NCI-H1694 treated with DMSO at 0.1 percent for 48 hours (cell line): ENCODE measurements at places on chromosomes 7 and 10.

DNA sequence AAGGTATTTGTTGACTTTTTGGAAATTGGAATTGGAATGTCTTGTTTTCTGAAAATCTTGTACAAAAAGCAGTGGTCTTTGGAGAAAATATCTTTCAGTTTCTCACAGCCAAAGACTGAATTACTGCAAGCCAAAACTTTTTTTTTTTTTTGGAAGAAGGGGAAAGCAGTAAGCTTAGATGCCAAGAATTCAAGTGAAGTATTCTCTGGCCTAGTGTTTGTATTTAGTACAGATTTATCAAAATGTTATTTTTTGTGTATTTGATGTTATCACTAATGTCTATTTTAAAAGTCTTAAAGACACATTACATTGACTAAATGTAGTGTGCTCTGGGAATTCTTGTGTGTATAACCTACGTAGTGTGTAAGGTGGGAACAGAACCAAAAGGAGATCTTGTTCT is 6.2 kb downstream of the TET1 start:
- DNase-seq = no peak

- no peak for DNase-seq
Measured at GRCh38 chr7:48708635-48709034, 215.7 kb upstream of the CDC14C start.

- DNase-seq = no peak
Measured at GRCh38 chr10:63005246-63005645, 127.9 kb upstream of the NRBF2 start.

DNA sequence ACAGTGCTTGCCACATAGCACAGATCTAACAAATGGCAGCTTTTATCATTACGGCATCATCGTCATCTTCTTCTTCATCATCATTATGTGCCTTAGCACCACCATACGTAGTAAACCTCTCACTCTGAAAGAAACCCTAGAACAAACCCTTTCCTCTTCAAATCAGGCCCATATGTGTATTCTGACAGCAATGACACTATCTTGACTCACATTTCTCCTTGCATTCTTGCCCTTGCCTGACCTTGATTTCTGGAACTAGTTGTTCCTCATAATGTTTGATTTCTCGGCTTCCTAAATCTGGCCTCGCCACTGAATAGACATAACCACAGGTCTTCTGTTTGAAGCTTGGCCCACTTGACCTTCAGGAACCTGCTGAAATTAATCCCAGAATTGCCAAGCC is 115.3 kb downstream of the DGKI start:
- no peak for DNase-seq

DNA sequence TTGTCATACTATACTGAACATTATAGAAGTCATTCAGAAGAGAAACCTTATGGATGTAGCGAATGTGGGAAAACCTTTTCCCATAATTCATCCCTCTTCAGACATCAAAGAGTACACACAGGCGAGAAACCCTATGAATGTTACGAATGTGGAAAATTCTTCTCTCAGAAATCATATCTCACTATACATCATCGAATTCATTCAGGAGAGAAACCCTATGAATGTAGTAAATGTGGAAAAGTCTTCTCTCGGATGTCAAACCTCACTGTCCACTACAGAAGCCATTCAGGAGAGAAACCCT is 19.4 kb downstream of the RBAK start:
- no peak for DNase-seq

DNA sequence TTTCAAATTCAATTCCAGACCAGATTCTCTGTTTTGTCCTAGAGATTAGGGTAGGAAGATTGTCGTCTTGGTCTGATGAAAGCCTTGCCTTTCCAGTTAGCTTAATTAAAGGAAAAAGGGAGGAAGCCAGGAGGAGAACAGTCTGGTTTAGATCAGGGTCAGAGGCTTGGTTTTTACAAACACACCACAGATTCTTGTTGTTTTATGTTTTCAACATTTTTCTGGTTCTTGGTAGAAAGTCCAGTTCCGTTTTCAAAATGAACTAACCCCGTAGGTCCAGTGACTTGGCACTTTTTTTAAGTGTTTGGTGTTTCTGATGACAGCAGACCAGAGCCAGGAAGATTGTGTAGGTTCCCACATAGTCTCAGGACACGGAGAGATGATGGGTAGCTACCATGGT is 167.1 kb upstream of the INHBA start:
- no peak for DNase-seq

- no peak for DNase-seq
Measured at GRCh38 chr10:30734901-30735300, 105.3 kb upstream of the LYZL2 start.

DNA sequence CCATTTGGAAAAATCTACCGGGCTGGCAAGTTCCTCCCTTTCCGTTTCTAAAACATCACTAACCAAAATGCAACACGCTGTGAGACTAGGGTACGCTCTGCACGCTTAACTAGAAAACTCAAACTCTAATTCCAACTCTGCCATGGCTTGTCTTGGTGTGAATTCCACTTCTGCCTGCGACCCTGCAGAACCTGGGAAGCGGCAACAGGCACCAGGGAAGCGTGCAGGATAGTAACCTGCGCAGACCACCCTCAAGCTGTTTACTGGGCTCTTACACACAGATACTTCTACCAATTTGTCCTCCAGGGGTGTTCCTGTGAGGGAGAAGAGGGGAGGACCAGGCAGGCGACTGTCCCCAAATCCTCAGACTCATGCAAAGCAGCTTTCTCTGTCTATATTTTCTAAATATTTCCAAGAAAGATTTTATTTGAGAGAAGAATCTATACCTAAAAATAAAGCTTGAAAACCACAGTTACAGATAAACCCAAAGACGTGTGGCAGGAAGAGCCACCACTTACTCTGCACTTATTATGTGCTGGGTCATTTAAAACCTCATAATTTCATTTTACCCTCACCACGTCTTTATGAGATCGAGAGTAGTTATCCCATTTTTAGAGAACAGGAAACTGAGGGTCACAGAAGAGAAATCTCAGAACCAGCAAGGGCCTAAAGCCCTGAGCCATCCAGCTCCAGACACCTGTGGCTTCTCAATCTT is 52.9 kb downstream of the CPXM2 start:
- no peak for DNase-seq

- DNase-seq = no peak
Measured at GRCh38 chr7:30896783-30897637, 14.6 kb upstream of the AQP1 start.

- DNase-seq = peak; percentile 88
Measured at GRCh38 chr7:141685285-141686023, 16.5 kb downstream of the DENND11 start.

DNA sequence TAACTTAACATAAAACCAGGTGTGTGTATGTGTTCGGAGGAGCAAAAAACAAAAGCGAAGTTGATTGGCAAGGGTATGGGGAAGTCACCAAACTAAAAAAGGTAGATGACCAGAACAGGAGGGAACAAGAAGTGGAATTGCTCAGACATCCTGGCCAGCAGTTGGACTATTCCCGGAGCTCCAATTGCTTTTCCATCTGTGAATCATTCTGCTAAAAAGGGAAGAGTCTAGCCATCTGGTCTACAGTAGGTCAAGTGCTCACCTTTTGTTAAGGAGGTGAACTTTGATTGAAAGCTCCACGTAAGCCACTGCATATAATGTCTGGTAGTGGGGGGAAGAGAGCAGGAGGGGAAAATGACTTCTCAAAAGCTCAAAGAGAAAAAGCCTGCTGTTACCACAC is 50.0 kb upstream of the BET1 start:
- no peak for DNase-seq

DNA sequence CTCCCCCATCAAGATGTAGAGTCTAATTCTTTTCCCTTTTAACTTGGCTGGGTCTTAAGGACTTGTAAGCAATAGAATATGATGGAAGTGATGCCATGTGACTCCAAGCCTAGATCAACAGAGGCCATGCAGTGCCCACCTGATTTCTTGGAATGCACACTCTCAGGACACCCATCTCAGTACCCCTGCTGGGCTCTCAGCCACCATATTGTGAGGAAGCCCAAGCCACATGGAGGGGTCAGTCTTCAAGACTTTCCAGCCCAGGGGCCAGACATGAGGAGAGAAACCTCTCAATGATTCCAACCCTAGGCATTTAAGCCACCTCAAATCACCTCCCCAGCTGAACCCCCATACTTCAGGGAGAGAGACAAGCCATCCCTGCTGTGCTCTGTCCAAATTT is 62.2 kb upstream of the CARD11 start:
- DNase-seq = no peak

DNA sequence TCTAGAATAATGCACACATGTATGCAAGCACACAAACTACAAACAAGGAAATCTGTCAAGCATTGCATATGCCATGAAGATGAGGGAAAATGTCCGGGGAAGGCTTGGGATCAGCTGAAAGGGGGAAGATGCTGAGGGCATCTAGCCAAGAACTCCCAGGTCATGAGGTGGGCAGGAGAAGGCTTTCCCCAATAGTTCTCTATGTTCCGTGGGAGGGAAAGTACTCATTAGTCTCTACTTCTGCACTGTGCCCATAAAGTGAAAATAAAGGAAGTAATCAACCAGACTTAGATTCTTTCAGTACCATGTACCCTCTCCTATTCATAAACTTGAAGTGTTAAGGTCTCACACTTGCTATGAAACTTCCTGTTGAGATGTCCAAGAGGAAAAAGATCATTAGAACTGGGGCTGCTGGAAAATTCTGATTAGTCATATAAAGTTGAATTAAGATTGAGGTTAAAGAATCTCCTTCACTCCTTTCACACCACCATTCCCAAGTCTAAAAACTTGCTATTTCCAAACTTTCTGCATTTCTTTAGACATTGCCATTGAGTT is 17.1 kb upstream of the LIPF start:
- no peak for DNase-seq

GRCh38 chr10:100204370-100204769 is 18.5 kb upstream of the ERLIN1 start:
- DNase-seq = no peak

DNA sequence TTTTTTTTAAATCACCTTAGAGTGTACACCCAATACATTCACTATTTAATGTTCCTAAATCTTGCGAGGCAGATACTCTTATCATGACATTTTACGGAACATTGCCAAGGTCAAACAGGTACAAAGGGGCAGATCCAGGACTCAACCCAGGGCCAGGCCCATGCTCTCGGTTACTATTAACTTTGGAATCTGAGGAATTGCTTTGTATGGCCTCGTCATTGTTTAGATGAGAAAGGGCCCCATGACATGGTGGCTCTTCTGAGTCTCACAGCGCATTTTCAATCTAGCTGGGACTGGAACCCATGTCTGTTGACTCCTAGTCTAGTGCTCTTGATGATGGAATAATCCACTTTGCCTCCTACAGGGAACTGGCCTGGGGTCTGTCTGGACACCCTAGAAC is 59.1 kb downstream of the GATA3 start:
- no peak for DNase-seq

- no peak for DNase-seq
Measured at GRCh38 chr10:9833942-9834341, 1183.7 kb upstream of the CELF2 start.

DNA sequence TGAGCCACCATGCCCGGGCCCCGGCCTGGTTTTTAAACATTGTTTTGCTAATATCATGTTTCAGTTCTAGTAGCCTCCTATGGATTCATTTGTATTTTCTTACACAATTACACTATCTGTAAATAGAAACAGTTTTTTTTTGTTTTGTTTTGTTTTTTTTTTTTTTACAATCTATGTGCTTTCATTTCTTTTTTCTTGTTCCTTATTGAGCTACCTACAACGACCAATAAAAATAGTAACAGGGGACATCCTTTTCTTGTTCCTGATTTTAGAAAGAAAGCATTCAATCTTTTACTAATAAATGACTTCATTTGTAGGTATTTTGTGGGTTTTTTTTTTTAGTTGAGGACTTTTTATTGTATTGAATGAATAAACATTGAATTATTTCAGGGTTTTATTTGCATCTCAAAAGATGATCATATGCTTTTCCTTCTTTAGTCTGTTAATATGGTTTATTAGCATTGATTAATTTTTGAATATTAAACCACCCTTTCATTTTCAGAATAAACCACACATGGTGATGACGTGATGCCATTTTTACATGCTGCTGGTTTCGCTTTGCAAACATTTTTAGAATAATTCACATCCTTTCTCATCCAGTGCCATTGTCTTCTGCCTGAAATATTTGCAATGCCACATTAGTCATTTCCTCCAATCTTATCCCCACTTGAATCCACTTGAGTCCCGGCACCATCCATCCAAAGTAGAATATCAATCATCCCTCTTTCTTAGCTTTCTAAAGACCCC is 18.1 kb upstream of the AKR1E2 start:
- no peak for DNase-seq

DNA sequence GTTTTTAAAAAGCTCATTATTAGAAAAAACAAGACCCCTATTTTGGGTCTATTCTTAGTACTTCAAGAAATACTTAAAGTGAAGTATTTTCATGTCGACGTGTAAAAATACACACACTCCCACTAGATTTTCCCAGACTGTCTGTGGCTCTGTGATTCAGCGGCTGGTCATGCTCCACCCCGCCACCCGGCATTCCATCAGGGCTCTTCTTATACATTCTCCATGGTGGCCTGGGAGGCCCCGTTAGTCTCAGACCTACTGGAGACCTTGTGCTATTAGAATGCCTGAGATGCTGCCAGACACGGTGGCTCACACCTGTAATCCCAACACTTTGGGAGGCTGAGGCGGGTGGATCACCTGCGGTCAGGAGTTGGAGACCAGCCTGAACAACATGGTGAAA is 13.1 kb downstream of the TECPR1 start:
- no peak for DNase-seq

DNA sequence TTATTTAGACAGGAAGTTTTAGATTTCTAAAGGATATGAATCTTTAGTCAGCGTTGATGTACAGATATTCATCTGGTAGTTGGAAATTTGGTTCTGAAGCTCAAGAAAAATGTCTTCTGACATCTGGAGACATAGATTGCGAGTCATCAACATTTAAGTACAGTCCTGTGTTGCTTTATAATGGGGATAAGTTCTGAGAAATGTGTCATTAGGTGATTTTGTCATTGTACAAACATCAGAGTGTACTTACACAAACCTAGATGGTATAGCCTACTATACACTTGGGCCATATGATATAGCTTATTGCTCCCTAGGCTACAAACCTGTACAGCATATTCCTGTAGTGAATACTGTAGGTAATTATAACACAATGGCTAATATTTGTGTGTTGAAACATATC is 49.6 kb upstream of the UBN2 start:
- no peak for DNase-seq

DNA sequence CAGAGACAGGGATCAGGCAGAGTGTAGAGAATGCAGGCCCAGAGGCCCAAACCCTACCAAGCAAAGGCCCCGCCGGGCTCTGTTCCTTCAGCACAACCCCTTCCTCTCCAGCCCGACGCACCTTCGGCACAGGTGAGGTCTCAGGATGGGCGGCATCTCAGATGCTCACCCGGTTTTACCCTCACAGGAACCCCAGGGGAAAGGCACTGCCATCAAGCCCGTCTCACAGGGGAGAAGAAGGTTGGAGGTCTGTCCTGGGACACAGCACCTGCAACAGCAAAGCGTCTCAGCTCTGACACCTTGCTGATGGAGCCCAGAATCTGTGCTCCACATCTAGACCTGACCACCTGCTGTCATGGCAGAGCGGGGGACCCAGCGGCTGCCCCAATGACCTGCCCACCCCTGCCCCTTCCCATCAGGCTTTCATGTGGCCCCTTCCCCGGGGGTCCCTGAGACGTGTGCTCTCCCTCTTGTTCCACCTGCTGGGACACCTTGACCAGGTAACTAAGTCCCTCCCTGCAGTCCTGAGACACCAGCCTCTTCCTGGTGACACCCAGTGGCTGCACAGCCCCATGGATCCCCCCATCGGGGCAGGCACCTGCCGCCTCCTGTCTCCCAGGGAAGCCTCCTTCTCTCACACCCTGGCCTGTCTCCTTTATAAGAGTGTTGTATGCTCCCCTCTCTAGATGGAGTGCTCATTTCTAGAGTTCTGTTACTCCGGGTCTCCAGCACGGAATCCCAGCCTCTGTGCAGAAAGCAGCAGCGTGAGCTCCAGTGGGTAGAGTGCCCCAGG is 315.6 kb downstream of the DNAJB6 start:
- DNase-seq = no peak

GRCh38 chr10:123501148-123501547 is 165.0 kb upstream of the GPR26 start:
- DNase-seq = no peak
